Stimulated activated CD8-positive, alpha-beta memory T cell treated with anti-CD3 and anti-CD28 coated beads, Interleukin-2, amount 100 ng/mL, for 1 hour (primary cell): ENCODE measurements at places on chromosomes 2 and 18.

- no peak for DNase-seq
These were observed 51.4 kb downstream of the LBH start for GRCh38 chr2:30282721-30283120.

DNA sequence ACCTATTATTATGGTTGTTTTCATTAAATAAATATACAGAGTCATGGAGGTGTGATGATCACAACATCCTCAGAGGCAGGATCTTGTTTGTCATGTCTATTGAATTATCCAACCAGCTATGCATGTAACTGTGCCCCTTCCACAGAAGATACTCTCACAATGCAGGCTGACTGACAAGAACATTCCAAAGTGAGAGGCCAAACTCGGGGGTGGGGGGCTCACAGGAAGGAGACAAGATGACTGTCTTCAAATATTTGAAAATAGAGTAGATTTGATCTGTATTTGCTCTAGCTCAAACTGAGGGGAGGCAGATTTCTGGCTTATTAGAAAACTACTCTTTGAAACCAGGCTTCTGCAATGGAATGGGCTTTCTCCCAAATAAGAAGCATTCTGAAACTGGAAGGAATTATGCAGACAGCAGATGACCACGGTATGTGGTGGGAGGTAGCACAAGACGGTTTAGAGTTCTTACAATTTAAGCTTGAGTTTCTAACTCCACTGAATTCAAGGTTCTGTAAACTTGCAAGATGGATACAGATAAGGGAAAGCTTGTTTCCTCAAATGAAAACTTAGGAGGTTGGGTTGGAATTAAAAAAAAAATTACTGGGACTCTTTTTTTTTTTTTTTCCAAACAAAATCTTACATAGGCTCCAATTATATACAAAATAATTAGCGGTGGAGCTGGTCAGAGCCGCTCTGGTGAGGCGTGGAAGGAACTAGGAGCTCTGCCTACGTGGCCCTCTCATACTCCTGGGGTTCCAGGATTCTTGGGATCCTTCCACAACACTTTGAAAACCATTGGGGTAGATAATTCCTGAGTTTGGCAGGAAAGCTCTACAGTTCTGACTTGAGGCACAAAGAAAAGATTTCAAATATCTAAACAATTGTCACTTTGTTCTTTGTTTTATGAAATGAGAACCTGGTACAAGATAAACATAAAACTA lies 79.3 kb downstream of the PLA2R1 start:
- DNase-seq: no peak

DNA sequence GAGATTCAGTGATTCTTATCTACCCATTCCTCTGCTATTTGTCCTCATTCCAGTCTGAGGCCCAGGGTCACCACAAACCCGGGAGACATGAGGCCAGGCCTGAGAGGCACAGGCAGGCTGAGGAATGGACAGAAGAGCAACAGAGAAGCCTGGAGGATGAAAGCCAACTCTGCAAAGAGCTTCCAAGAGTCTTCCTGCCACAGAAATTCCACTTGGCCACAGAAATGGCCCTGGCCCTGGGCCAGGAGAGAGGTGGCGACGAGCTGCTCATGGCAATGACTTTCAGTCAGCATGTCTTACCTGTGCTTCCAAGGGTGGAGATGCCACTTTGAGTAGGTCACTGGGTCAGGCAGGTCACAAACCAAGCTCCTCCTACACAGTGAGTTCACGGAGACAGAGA lies 155.3 kb upstream of the PKDCC start:
- DNase-seq: no peak

- DNase-seq: no peak
These were observed 257.3 kb upstream of the APCDD1 start for GRCh38 chr18:10197097-10197496.

- DNase-seq: no peak
These were observed 56.1 kb upstream of the CDCA7 start for GRCh38 chr2:173298536-173299097.

DNA sequence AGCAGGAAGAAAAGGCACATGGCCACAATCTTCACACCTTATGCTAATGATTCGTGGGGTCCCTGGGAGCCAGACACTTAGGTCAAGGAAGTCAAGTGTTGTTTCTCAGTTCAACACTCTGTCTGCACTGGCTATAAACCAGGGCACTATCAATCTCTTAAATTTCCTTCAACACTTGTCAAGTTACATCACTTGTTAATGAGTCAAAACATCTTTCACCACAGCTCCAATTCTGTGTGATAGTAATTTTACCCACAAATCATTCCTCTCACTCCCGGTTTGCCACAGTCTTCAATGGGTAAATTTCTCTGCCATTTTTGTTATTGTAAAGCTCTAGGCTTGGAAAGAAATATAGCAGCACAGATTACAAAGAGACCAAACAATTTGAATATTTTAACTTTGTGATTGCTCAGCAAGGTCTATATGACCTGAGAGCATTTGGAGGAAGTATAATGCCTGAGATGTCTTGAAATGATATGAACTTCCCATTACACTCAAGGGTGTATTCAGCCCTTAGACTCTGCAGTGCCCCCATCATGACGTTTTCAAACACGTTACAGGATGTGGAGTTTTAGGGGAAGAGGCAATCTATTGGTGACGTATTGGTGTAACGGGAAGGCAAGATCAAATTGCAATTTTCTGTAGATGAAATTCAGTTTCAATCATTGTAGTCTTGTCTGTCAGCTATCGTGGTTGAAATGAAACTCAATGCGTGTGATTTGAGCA lies 78.7 kb downstream of the ICOS start:
- no peak for DNase-seq

GRCh38 chr2:42390401-42390969 lies 29.5 kb upstream of the COX7A2L start:
- no peak for DNase-seq

GRCh38 chr2:47695800-47696477 lies 87.0 kb upstream of the MSH6 start:
- no peak for DNase-seq

- DNase-seq: no peak
These were observed 154.1 kb downstream of the SMAD7 start for GRCh38 chr18:48796491-48797205.

DNA sequence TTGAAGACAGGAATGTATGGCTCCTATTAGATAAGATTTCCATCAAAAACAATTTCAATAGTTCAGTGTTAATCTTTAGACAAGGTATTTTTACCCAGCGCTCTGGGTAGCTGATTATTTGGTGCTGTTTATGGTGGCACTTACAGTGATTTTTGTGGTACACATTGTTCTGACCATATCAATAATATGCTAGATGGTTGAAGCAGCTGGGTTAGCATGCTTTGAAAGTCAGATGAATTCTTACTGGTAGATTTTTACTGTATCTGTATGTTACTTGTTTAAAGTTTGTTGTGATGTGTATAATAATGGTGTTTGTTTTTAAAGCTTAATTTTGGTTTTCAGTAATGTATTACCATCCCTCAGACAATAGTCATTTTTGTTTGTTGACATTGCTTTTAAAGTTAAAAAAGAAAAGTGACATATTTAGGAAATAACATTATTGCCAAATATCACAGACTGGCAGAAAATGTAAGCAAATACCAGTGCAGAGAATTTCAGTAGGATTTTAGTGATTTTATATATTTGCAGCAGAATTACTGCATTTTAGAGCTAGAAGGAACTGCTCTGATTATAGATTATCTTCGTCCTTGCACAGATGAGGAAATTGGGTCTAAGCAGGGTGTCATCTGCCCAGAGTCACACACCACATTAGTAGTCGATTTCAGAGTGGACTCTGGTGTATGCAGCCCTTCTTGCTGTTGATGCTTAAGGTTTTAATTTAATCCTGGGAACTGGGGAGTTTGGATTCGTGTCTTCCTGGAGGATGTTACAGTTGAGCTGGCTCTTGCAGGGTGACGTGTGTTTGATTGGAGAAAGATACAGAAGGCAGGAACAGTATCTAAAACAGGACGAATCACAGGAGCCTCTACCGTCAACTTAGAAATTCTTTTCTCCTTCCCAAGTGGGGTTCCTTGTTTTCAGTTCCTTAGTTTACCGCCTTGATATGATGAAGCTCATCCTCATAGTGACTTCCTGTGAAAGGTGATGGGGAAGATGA lies 6.6 kb downstream of the SOCS6 start:
- DNase-seq: no peak

DNA sequence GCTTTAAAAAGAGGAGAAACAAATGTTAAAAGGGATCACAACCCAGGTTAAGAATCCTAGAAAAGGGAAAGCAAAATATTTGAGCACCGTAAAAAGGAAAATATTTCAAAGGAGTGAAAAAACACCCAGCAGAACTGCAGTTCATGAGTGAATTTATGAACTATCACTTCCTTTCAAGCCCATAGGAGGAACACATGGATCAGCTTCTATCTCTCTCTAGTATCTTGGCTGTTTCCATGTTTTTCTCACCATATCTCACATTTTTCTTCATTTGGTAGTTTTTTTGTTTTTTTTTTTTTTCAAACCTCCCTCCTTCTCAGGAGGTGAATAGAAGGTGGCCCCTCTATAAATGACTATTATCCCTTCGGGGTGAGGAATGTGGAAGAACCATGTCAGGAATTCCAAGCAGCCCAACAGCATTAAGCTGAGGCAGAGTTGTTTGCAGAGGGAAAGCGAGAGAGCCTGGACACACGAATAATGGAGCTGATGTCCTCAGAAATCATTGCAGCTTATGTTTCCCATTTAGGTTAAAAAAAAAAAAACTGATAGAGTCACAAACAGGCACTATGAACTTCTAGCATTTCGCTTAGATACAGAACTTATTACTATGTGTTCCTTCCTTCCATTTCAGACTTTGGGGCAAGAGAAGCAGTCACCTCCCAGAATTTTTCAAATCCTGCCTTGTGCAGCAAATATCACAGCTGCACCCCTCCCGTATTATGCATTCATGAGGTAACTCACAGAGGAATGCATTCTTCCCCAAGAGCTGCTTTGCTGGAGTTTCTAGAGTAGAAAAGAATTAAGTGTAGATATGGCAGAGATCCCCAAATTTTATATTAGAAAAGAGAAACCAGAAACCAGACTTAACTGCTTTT lies 315.6 kb downstream of the IRS1 start:
- no peak for DNase-seq

DNA sequence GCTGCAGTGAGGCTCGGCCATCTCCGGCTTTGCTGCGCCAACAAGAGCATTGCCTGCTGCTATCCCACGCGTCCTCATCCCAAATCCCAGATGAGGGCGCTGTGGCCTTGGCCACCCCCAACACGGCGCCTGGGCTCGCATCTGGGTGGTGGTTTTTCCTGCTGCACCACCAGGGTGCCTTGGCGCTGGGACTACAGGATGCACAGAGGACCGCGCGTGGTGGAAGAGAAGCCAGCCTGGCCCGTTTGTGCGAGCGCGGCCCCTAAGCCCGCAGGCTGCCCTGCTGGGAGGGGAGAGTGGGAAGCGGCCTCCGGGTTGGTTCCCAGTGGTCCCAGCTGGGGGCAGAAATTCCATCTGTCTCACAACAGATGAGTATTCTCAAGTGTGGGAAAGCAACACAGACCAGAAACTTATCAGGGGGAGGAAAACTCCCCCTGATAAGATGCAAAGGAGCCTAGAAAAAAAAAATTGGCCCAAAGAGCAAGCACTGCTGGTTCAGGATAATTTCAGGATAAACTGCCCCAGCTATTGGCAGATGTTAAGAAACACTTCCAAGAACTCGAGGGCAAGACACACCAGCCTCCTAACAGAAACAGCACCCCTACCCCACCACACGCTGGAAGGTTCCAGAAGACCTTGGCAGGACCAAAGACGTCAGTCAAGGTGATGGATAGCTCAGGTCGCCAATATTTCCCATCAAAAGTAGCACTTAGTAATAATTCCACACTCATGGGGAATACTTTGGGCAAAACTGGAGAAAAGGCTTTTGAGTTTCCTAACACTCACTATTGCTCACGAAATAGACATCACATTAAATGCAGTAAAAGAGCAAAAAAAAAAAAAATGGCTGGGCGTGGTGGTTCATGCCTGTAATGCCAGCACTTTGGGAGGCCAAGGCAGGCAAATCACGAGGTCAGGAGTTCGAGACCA lies 152.1 kb downstream of the PXDN start:
- DNase-seq: no peak

- no peak for DNase-seq
These were observed 418.3 kb upstream of the SPHKAP start for GRCh38 chr2:228599781-228600180.

- no peak for DNase-seq
These were observed 19.1 kb upstream of the IL18R1 start for GRCh38 chr2:102336502-102336945.

DNA sequence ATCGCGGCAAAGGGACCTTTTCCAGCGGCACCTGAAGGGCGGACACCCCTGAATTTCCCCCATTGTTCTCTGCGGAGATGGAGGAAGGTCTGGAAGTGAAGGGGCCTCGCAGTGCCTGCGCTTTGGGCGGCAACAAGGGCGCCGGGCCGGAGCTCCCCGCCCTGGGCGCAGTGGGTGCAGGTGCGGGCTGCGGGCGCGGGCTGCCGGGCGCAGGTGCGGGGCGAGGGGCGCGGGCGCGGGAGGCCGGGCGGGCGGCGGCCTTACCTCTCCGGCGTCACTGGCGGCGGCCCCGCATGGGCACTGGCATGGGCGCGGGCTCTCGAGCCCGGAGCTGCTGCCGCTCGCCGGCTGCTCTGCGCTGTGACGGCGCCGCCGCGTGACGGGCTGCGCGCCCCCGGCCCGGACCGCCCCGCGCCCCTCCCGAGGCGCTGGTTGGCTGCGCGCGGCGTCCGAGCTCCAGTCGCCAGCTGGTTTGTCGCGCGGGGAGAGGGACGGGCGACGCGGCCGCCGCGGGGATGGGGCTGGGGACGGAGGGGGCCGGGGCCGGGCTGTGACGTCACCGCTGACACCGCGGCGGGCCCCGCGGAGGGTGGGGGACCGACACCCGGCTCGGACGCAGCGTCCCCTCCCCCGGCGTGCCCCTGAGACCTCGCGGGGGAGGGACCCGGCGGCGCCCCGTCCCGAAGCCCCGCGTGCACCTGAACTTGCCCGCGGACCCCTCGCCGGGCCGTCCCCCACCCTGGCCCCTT lies at the start of gene KIF1A:
Gene KIF1A (minus strand): TSS at position 362 of the 749 bp plus-strand sequence. CDS start 22,467 bp downstream, outside the sequence.
- DNase-seq: no peak

- DNase-seq: no peak
These were observed 14.1 kb downstream of the ZFP36L2 start for GRCh38 chr2:43212216-43212835.

DNA sequence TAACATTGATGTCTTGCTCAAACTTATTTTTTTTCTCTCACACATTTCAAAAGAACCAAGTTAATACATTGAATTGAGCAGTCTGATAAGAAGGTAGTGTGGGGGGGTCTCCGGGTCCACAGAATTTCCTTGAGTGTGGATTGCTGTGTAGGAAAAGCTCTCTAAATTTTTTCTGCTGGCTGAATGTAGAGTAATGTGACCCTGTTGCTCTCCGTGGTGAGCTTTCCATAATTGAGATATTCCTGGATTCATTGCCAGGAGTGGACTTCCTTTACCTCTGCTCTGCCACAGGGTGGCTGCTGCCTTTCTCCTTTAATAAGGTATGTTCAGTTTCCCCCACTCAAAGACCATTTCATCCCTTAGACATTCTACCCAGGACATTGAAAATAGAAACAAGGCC lies 50.9 kb downstream of the PKP4 start:
- no peak for DNase-seq

- no peak for DNase-seq
These were observed 305.4 kb downstream of the LPIN1 start for GRCh38 chr2:12051831-12052230.
